GM23338 (cell line): ENCODE measurements at places on chromosomes 2 and 18.
A peak's percentile ranks its signal among the peaks of the same experiment; 100 is the strongest.

GRCh38 chr2:96204836-96205624, 3.6 kb downstream of the STARD7 start:
- DNase-seq: no peak

GRCh38 chr2:64946769-64947247, 42.4 kb upstream of the SLC1A4 start:
- DNase-seq: no peak

GRCh38 chr2:224646242-224646846, 61.2 kb upstream of the CUL3 start:
- DNase-seq: peak; percentile 57

DNA sequence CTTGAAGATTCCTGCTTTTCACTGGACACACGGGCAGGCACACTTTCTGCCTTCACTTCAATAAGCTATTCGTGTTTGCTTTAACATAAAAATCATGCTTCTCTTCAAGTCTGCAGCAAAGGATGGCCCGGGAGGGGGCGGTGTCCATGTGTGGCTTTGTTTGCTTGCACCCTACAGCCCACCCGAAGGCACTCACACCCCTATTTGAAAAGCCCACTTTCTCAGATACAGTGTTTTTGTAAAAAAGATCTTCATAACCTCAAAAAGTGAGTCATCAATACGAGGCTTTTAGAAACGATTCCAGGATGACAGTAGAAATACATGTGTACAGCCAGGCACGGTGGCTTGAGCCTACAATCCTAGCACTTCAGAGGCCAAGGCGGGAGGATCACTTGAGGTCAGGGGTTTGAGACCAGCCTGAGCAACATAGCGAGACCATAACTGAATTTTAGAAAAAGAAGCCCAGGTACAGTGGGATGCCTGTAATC, 36.5 kb upstream of the HPCAL1 start:
- no peak for DNase-seq

DNA sequence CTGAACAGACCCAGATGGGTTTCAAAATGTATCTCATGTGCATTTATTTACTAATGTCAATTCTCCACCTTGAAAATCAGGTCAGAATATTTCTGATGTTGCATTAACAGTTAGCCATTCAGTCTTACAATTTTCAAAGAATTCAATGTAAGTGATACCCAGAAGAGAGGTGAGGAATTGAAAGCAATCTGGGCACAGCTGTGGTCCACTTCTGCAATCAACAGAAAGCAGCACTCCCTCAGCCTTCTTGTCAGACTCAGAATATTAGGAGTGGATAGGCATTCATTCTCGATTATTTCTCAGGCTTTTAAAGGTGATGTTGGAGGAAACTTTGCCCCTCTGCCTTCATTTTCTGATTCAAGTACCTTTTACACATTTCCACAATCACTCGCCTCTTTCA, 15.7 kb downstream of the CCL20 start:
- DNase-seq: no peak

DNA sequence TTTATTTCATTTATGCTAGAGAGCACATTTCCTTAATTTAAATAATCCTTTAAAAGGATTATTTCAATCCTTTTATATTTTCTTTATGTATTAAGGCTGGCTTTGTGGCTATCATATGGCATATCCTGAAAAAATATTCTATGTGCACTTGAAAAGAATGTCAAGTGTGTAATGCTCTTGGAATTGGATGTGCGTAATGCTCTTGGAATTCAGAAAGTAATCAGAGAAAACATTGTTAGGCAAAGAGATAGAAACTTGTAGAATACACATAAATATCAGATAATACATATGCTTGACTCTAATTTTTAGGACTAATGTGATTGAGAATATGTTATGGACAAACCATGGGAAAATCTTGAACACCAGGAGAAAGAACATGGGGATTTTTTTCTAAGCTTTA, 197.5 kb upstream of the COL3A1 start:
- DNase-seq: no peak

GRCh38 chr2:101828673-101829334, 131.3 kb downstream of the MAP4K4 start:
- no peak for DNase-seq

DNA sequence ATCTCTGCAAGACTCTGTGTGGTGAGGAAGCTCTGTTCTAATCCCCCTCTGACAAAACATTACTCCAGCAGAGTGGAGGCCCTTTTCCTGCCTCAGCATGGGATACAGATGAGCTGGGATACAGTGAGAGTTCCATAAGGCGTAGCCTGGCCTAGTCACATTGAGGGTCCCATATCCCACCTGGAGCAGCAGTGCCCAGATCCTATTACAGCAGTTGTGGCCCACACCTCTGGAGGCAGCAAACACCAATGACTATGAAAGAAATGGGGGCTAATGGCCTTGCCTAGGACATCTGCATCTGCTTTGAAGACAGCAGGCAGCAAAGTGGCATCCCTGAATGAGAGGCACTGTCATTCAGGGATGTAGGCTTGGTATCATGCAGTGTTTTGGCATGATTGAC, 534.5 kb downstream of the TDRD15 start:
- no peak for DNase-seq

DNA sequence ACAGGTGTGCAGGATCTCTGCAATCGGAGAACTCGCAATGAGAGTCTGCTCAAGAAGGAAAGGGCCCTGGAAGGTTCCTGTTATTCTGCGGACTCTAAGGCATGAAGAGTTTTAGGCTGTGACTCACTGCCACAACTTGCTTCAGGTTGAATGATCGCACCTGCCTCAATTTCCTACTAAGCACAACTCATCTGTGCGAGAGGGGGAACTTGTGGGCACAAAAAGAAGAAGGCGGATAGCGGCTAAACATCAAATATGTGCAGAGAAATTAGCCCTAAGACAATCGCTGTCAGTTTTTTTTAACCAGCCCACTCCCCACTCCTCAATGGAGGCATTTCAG, 14.0 kb upstream of the CREG2 start:
- DNase-seq: no peak

DNA sequence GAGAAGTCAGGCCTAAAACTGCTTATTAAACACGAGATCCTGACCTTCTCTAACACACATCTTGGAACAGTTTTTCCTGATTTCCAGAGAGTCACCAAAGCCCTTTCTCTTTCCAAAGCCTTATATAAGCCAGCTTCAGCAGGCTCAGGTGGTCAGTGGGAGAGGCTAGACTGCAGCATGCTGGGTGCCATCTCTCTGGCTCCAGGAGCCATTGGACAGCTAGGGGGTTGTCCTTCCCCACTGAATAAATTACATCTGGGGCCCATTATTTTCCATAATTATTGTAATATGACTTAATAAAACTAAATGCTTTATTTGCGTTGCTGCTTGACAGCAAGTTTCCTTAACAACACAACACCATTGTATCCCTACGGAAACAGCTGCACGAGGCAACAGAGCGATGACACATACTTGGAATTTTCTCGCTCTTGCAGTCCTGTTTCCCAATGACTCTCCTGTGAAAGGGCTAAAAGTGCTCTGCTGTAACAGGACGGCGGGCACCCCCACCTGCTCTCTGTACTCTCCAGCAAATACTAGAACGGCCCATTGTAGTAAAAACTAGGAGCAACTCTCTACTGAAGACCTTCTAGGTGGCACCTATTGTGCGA, 160.6 kb downstream of the RNF144A start:
- DNase-seq: no peak

DNA sequence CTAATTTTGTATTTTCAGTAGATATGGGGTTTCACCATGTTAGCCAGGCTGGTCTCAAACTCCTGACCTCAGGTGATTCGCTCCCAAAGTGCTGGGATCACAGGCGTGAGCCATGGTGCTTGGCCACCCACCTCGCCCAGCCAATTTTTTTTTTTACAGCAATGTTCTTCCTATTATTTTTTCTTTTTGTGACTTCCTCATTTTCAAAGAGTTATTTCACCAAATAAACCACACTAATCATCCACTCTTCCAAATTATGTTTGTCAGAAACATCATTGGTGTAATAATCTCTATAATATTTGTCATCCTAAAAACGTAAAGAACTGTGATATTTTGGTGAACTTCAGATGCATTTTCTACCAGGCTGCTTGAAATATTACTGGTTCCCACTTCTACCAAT, 16.3 kb upstream of the PDCL3 start:
- no peak for DNase-seq

GRCh38 chr2:51165534-51166260, 133.8 kb upstream of the NRXN1 start:
- no peak for DNase-seq

- DNase-seq: no peak
Observed at GRCh38 chr18:23155537-23155936, 20.3 kb downstream of the CABLES1 start.

GRCh38 chr2:152766928-152767327, 48.5 kb downstream of the ARL6IP6 start:
- no peak for DNase-seq

DNA sequence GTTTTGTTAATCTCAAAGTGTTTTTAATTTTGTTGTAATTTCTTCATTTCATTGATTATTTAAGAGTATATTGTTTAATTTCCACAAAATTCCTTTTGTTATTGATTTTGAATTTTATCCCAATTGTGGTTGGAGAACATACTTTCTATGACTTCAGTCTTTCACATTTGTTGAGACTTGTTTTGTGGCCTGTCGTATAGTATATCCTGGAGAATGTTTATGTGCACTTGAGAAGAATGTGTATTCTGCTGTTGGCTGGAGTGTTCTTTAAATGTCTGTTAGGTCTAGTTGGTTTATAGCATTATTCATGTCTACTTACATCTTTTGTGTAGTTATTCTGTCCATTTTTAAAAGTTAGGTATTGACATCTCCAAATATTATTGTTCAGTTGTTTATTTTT, 120.3 kb downstream of the TTC27 start:
- DNase-seq: no peak

- DNase-seq: no peak
Observed at GRCh38 chr2:68853915-68854314, 17.3 kb downstream of the BMP10 start.

DNA sequence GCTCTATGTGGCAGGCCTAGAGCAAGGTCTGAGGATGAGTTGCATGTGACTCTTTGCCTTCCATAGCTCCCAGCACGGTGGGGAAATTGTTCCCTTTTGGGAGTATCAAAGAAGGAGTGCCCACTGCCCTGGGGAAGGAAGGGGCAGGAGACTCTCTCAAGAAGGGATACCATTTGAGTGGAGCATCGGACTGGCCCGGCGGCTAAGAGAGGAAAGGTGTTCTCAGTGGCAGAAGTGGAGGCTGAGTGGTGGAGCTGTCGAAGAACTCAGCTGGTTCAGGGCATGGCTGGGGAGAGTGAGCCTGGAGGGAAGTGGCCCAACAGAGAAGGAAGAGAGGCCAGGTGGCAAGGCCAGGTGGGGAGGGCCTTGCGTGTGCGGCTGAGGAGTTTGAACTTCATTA, 235.2 kb downstream of the DYSF start:
- DNase-seq: no peak

- DNase-seq: no peak
Observed at GRCh38 chr2:231370429-231370748, 25.1 kb upstream of the B3GNT7 start.

- DNase-seq: no peak
Observed at GRCh38 chr2:7023542-7023941, 106.3 kb downstream of the RNF144A start.

DNA sequence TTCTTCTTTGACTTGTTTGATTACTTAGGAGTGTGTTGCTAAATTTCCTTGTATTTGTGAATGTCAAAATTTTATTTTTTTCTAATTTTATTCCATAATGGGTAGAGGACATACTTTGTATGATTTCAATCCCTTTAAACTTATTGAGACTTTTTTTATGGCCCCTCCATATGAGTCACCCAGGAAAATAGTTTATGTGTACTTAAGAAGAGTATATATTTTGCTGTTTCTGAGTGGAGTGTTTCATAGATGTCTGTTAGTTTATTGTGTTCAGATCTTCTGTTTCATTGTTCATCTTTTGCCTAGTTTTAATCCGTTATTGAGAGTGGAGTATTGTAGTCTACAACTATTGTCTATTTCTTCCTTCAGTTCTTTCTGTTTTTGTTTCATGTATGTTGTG, 81.9 kb downstream of the EPB41L5 start:
- no peak for DNase-seq

DNA sequence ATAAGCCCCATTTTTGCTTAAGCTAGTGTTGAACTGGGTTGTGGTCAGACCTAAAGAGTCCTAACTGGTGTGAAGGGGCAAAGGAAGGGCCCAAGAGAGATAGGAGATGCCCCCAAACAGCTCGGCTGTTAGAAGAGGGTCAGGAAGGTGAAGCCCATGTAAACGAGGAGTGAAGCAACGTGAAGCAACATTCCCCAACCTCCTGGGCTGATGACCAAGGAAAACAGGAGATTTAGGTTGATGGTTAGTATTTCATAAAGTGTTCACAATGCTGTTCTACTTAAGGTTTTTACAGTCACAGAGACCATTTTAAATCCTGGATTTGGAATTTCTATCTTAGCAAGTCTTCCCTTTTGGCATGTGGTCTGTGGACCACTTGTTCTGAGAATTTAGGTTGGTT, 144.0 kb upstream of the SERPINE2 start:
- DNase-seq: no peak

DNA sequence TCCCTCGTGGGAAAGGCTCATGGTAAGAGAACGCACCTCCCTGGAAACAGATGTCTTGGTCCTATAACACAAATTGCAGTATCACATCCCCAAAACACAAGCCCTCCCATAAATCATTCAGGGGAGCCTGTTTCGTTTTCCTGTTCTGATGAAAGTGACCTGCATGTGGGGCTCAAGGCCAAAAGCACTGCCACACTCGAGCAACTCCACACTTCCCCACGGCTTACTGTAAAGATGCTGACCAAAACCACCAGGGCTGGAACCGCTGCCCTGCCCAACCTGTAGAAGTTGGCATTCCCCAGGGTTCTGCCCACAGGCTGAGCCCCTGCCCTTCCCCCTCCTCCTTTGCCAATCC, 139.7 kb downstream of the BCL11A start:
- no peak for DNase-seq

GRCh38 chr2:228334180-228334579, 152.7 kb upstream of the SPHKAP start:
- no peak for DNase-seq

DNA sequence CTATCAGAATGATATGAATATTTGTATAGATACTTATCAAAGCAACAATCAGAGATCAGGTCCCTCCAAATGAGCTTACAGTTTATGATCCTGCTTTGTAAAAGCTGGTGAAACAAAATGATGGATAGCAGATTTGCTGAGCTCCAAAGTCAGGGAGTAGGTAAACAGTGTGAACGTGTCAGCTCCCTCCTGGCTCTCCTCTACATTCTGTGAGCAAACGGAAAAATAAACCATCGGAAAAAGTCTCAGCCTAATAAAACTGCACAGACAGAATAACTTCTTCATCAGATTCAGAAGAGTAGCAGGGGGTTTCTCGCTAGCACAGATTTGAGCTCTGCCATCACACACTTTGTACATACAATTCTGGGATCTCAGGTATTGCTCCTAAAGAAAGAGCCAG, 51.3 kb downstream of the BCL11A start:
- no peak for DNase-seq

- DNase-seq: peak; percentile 76
Observed at GRCh38 chr2:20224716-20225293, at the start of gene SDC1. SDC1 (minus strand) TSS chr2:20225130; CDS start chr2:20224867, 263 bp downstream.

- DNase-seq: peak; percentile 60
Observed at GRCh38 chr2:3493615-3494007, 25.7 kb downstream of the ADI1 start.

GRCh38 chr2:6922201-6922656, 5.0 kb downstream of the RNF144A start:
- DNase-seq: peak; percentile 42
